Stimulated activated CD8-positive, alpha-beta memory T cell treated with anti-CD3 and anti-CD28 coated beads, Interleukin-7, amount 100 ng/mL, for 1 hour (primary cell): ENCODE measurements at places on chromosomes 12 and 14.

DNA sequence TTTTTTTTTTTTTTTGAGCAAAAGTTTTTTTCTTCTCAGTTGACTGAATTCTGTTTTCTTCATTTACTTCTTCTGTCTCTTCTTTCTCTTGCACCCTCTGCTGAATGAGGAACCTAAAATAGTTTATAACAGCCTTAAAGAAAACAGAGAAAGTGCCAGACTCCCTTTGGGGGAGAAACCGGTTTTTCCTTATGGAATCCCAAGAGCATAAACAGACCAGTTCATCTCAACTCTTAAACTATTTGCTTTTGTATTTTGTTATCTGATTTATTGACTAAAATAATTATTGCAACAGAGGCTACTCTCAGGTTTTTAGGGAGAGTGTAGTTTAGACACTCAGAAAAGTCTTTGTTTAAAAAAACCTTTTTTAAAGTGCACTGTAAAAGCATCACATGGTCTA is 30.2 kb downstream of the ST8SIA1 start:
- DNase-seq = no peak

GRCh38 chr14:33335366-33335765 is 396.7 kb downstream of the NPAS3 start:
- DNase-seq = no peak

- no peak for DNase-seq
These were observed 46.6 kb downstream of the PPP2R5C start for GRCh38 chr14:101808020-101808641.

DNA sequence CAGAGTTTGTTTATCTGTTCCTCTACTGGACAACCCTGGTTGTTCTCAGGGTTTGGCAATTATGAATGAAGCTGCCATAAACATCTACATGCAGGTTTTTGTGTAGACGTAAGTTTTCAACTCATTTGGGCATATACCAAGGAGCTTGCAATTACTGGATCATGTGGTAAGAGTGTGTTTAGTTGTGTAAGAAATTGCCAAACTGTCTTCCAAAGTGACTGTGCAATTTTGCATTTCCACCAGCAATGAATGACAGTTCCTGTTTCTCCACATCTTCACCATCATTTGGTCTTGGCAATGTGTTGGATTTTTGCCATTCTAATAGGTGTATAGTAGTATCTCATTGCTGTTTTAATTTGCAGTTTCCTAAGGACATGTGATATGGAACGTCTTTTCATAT is 39.8 kb upstream of the FBXO33 start:
- no peak for DNase-seq

DNA sequence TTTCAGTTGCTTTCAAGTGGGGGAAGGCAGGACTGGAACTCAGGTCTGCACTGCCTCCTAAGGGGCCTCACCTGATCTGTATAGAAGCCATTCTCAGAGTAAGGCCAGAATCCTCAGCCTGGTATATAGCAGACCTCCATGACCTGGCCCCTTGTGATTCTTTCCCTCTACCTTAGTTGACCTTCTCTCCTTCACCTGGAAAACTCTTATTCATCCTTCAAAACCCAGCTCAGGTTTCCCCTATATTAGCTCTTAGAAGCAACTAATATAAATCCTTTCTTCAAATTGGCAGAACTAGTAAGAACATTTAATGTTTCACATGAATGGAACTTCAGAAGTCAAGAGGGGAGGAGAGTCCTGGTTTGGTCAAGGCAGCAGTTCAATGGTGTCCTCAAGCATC is 26.0 kb upstream of the WSCD2 start:
- no peak for DNase-seq

DNA sequence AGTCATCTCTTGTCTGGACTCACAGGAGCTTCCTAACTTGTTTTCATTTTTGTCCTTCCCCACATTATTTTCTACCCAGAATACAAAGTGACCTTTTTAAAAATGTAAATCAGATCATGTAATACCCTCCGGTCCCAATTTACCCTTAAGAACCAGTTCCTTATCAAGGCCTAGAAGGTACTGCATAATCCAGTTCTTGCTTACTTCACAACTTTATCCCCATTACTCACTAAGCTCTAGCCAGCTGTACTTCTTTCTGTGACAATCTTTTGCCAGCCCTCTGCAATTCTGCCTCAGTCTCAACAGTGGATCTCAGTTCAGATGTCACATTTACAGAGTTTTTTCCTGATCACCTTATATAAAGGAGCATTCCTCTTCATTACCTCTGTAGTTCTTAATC is 11.6 kb downstream of the RAP1B start:
- DNase-seq = no peak
